ENCODE measurements at places on chromosomes 12 and 14. TPM values are rescaled to one million over a fixed set of nuclear protein-coding genes. Genes with fewer than 3 reads are reported as not detected.

The TMPRSS12 gene
- not detected for total RNA-seq

The LRRC74A gene
- total RNA-seq = not detected

The C14orf180 gene
- not detected for total RNA-seq

The VPS37B gene
- 37.4 TPM for total RNA-seq

The TTC9 gene
- total RNA-seq = 10.5 TPM

The TIMELESS gene
- 61.6 TPM for total RNA-seq

GRCh38 chr12:130253866-130254265 lies 83.8 kb upstream of the PIWIL1 start:
- no peaks in the 10 kb centered on the region for H3K4me1 ChIP-seq
- no peak overlapping the region for H3K27ac ChIP-seq
- H3K27me3 ChIP-seq = no peaks in the 10 kb centered on the region
- no peak overlapping the region for H3K4me3 ChIP-seq
- no peaks in the 10 kb centered on the region for H3K36me3 ChIP-seq

DNA sequence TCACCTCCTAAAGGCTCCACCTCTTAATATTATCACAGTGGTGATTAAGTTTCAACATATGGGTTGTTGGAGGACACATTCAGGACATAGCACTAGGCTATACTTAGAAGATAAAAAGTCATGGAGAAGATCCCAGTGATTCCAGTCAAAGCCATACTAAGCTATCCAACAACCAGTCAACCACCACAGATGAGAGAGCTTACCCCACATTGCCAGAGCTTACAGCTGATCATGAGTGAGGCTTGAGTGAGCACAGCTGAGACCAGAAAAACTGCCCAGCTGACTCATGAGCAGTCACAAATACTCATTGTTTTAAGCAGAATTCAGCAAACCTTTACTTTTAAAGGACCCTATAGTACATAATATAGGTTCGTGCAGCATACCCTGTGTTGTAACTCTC lies 85.1 kb downstream of the DRAM1 start:
- H3K27ac ChIP-seq = no peak overlapping the region
- no peak overlapping the region for H3K4me3 ChIP-seq
- no peaks in the 10 kb centered on the region for H3K27me3 ChIP-seq
- peaks cover 1% of the 10 kb centered on the region for H3K4me1 ChIP-seq
- H3K36me3 ChIP-seq = peaks cover 5% of the 10 kb centered on the region
- DNase-seq = no peak

GRCh38 chr14:95713596-95714371 lies at the start of gene TCL1A:
Gene TCL1A, minus strand, starts transcription at chr14:95714125. Its CDS starts 59 bp downstream, at chr14:95714066.
- no peaks in the 10 kb centered on the region for H3K4me1 ChIP-seq
- H3K27me3 ChIP-seq = peaks cover 31% of the 10 kb centered on the region

DNA sequence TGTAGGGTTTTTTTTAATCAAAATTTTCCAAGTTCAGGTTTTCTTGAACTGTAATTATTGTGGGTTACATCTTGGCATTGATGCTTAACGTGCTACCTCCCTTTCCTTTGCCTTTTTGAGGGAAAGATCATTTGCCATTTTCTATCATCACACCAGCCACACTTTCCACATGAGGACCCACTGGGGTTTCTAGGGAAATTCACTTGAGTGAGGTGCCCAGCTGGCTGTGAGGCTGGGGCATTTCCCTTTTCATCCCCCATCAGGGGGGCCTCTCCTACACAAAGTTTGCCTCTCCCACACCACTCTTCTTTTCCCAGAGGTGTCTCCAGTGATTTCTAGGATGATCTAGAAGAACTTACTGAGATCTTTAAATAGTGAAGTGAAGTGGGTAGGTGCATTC lies 335.7 kb downstream of the BMP4 start:
- no peaks in the 10 kb centered on the region for H3K27me3 ChIP-seq
- H3K4me1 ChIP-seq = no peaks in the 10 kb centered on the region
- H3K4me3 ChIP-seq = no peak overlapping the region
- no peak for DNase-seq
- no peaks in the 10 kb centered on the region for H3K36me3 ChIP-seq
- H3K27ac ChIP-seq = no peak overlapping the region

- DNase-seq = no peak
- H3K27me3 ChIP-seq = no peaks in the 10 kb centered on the region
- H3K4me3 ChIP-seq = no peak overlapping the region
- H3K27ac ChIP-seq = no peak overlapping the region
- H3K4me1 ChIP-seq = no peaks in the 10 kb centered on the region
Measured at GRCh38 chr12:28830491-28830890, 318.6 kb upstream of the FAR2 start.

- no peak for DNase-seq
- peaks cover 73% of the 10 kb centered on the region for H3K4me1 ChIP-seq
- H3K27ac ChIP-seq = peak overlapping the region; percentile 73
- H3K27me3 ChIP-seq = no peaks in the 10 kb centered on the region
- H3K4me3 ChIP-seq = peak overlapping the region; percentile 51
Measured at GRCh38 chr12:53388932-53389331, 9.0 kb downstream of the SP1 start.

- no peak overlapping the region for H3K27ac ChIP-seq
- no peak overlapping the region for H3K4me3 ChIP-seq
- H3K36me3 ChIP-seq = no peaks in the 10 kb centered on the region
- peaks cover 23% of the 10 kb centered on the region for H3K4me1 ChIP-seq
- no peak for DNase-seq
- peaks cover 21% of the 10 kb centered on the region for H3K27me3 ChIP-seq
Measured at GRCh38 chr14:97074856-97075255, 277.7 kb downstream of the VRK1 start.

- no peaks in the 10 kb centered on the region for H3K27me3 ChIP-seq
Measured at GRCh38 chr12:15629108-15629507, 160.1 kb downstream of the EPS8 start.
